ENCODE measurements at places on chromosomes 11 and 22.

DNA sequence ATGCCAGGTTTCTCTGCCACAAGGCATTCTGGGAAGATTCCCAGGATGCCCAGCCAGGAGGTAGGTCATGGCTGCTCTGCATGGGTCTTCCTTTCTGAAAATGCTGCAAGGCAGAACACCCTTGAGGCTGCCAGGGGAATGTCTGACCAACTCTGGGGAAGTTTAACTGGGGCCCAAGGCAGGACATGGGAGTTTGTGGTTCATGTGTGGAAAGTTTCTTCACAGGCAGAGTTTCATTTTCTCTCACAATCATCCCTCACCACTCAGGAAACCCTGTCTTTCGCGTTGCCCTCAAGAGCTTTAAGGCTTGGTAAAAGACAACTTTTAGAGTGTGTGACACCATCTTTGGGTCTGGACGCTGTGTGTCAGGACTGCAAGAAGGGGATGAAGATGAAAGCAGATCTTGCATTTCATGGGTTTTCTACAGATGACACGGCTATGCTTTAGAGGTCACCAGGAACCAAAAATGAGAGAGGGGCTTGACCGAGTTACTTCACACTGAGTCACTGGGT, 133.5 kb downstream of the CD44 start:
- DNase-seq = peak; percentile 74

DNA sequence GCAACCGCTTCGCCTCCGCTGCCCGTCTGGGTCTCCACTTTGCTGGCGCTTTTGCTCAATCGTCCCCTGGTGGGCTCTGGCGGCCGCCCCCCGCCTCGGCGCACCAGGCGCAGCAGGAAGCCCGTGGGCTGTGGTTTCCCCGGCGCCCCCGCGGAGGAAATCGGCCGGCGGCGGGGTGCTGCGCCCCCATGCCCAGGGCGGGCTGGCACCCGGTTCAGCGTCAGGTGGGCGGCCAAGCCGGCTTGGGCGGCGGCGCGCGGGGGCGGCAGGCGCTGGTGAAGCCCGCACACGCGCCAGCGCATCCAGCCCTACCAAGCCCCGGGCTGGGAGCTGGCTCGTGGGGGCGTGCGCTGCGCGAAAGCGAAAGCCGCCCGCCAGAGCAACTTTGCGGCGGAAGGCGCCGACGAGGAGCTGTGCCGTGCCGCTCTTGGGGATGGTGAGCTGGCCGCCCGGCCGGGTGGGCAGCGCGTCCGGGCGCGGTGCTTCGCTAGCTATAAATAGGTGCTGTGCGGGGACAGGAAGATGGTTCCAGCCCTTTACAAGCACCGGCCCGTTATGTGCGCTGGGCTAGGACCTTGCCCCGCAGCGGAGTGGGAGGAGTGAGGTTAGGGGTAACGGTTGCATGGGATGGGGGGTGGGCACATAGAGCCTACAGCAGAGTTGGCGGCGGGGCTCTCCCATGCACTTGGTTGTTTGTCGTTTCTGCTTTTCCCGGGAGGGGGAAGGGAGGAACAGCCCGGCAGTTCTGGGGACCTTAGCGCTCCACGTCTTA, 25.0 kb upstream of the SUSD2 start:
- DNase-seq = peak; percentile 61

- no peak for DNase-seq
Measured at GRCh38 chr11:17206463-17206862, 1.3 kb downstream of the PIK3C2A start.

DNA sequence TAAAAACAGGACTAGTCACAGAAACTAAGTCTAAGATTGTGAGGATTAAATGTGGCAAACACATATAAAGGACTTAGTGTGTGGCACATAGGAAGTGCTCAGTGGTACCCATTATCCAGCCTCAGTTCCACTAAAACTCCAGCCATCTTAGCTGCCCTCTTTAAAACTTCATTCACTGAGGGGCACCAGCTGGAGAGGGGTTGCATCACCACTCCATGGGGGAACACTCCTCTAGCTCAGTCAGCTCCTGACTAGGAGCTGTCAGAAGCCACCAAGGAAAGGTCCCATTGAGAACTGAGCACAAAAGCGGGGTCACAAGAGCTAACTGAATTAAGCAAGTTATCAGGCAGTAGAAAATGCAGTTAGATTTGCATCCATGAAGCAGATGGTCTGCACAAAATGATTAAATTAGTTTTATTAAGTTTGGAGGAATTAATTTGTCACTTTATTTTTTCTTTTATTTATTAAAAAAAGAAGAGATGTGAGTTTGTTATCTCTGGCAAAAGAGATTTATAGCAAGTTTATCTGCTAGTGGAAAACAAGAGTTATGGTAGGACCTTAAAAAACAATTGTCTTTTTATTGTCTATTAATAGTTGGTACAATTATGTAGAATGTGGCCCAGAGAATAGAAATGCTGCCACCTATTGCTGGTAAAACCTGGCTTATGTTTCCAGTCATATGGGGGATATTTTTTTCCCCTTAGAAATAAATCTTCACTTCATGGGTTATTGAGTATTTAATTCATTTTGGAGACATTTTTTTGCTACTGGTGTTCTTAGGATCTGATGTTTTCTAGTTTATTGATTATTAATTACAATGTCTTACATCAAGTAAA, 95.7 kb downstream of the NAV2 start:
- DNase-seq = peak; percentile 3

DNA sequence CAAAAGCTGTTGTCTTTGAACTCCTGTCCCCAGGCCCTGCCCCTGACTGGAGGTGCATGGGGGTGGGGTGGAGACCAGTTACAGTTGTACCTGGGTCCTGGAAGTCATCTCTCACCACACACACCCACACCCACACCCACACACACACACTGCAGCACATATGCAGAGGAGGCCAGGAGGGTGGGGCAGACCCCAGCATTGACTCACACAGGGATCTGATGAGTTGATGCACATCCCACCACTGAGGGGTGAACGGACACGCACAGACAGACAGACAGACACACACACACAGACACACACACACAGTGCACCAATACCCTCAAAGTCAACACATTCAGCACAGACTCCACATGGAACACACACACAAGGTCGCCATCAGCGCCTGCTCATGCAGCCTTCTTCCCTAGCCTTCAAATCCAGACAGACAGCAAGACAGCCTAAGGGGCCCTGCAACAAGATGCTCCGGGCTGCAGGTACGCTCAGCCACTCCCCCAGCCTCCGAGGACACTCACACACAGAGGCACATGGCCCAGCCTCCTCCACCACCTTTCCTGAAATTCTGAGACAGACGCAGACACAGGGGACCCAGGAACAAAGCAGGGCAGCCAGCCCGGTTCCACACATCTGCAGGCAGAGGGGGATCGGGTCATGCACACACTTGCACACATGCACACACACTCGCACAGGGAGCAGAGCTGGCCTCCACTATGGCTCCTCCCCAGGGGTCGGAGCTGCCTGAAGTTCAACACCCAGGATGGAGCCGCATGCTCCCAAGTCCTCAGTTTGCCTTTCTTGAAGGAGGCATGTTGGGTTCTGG, 26.5 kb downstream of the SYT7 start:
- no peak for DNase-seq

- no peak for DNase-seq
Measured at GRCh38 chr11:67381244-67381972, 8.0 kb upstream of the CLCF1 start.

DNA sequence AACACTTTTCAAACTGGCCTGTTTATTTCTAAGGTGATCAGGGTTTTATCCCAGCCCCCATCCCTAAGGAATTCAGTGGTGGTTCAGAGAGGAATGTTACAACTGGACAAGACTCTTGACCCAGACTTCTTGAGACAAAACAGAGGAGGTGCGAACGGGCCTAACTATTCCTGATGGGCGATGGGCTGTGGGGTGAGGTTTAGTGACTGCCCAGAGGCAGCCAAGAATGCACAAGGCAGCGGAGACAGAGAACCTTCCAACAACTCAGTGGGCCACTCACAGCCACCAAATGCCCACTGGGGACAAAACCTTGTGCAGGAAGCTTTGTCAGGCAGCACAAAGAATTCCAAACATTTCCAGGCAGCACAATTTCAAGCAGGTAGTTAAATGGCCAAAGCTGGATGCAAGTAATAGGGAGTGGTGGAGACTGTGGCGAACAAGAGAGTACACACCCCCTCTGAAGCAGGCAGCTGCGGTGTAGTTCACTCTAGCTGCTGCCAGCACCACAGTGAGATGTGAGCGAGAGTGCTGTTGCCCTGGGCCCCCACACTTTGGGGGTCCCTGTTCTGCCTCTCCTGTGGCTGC, 29.2 kb downstream of the SCUBE1 start:
- DNase-seq = no peak
